ENCODE measurements at places on chromosomes 13 and 19. TPM values are rescaled to one million over a fixed set of nuclear protein-coding genes. Genes with fewer than 3 reads are reported as not detected.

The SIX5 gene
- total RNA-seq = 11.8 TPM

The ZNF83 gene
- 120 TPM for total RNA-seq

The CXCL17 gene
- total RNA-seq = 2.9 TPM

The FXYD1 gene
- 15.5 TPM for total RNA-seq

The DNAJC15 gene
- 9.2 TPM for total RNA-seq

All from breast epithelium (tissue), 4 donors.